HAP-1 (cell line): ENCODE measurements at places on chromosomes 5 and 9.
A peak's percentile ranks its signal among the peaks of the same experiment; 100 is the strongest.

GRCh38 chr5:3954199-3954598, 358.6 kb downstream of the IRX1 start:
- no peak for DNase-seq

GRCh38 chr9:5953743-5954707, 61.4 kb downstream of the RANBP6 start:
- no peak for DNase-seq

DNA sequence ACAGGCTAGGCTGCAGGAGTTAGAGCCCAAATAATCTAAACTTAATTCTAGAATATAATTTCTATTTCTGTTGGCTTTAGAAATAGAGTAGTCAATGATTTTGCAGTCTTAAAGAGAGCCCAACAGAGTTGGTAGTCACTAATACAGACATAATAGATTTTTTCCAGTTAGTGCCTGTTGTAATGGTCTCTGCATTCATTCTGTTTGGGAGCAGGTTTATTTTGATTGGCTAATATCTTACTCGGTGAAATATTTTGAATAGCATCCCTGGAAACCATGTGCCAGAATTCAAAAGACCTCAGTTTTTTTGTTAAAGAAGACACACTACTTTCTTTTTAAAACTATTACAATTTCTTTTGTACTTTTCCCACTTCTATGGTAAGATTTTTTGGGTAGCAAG, 107.2 kb downstream of the RASGRF2 start:
- DNase-seq: no peak

GRCh38 chr9:101443364-101443771, 7.8 kb upstream of the ALDOB start:
- DNase-seq: no peak

DNA sequence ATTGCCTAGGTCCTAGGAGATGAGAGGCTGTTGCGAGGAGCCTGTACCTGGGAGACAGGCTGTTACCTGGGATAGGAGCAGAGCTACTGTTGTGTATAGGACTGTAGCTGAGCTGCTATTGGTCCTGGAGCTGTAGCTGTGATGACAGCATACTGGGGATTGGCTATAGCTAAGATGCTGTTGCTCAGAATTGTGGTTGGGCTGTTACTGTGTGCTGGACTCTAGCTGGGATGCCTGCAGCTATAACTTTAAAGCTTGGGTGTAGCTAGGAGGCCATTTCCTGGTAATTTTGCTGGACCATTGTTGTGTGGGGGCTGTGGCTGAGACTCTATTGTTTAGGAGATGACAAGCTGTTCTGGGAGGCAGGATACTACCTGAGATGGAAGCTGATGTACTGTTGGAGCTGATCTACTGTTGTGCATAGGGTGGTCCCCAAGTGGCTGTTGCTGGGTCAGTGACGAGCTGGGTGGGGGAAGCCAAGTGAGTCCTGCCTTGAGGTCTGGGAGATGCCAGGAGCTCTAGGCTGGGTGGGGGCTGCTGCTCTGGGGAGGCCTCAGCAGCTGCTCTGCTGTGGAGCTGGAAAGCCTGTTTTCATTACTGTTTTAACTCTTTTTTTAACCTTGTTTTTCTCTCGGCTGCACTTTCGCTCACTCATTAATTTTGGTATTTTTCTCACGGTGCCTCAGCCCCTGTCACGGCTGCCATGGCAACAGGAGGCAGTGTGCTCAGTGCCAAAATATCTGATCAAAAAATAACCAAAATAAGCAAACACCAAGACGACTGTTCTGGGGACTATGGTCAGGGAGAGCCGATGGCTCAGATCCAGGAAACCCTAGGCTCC, 3.0 kb upstream of the PCDH1 start:
- no peak for DNase-seq

DNA sequence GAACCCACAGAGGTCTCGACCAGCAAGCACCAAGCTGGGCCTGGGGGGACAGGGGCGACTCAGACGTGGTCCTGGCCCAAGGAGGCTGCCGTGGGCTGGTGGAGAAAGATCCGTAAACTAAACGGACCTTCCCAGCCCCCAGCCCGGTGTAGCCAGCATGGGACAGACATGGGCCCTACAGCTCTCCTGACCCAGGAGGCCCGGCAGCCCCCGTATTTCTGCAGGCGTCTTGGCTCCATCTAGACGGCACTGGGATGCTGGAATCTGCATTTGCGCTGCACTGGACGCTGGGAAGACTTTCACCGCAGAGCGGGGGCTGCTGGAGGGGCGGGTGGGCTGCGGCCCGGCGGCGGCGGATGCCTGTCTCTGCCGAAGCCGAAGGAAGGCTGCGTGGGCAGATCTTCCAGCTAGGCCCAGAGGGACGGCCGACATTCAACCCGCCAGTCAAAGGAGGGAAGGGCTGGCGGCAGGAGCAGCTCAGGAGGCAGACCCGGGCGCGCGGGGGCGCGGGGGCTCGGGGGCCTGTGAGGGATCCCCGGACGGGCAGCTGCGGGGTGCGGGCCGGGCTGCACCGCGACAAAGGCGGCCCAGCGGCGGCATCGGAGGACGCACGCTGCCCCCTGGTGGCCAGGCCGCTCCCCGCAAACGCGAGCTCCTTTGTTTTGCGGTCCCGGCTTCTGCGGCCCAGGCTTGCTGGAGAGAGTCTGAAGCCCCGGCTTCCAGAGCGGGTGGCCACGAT, 266.2 kb downstream of the NSG2 start:
- peak; percentile 86 for DNase-seq

- no peak for DNase-seq
Measured at GRCh38 chr5:38426490-38426889, 130.0 kb downstream of the LIFR start.

GRCh38 chr5:39137819-39138451, 63.7 kb upstream of the RICTOR start:
- DNase-seq: no peak

GRCh38 chr5:116009806-116010205, 22.5 kb upstream of the ARL14EPL start:
- no peak for DNase-seq

- no peak for DNase-seq
Measured at GRCh38 chr5:6714226-6715041, 1.2 kb downstream of the TENT4A start.

- no peak for DNase-seq
Measured at GRCh38 chr5:121285801-121286521, 565.7 kb upstream of the FTMT start.

GRCh38 chr5:55338092-55338613, 30.4 kb downstream of the MTREX start:
- DNase-seq: no peak

- DNase-seq: no peak
Measured at GRCh38 chr5:6856653-6857052, 143.4 kb downstream of the TENT4A start.

DNA sequence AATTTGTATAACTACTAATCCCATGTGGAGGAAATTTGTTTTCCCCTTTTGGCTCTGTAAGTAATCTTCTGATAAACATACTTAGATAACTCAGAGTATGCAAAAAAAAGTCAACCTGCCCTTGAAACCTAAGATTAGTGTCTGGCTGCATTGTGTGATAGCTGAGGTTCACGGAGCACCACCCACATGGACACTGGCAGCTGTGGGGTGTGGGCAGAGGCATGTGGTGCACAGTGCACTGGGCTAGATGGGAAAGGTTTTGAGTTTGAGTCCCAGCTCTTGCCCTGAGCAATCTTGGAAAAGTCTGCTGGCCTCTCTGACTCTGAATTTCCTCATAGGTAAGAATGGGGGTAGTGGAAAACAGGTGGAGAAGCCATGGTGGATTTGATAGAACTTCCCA, 75.1 kb downstream of the PLCXD3 start:
- DNase-seq: no peak

DNA sequence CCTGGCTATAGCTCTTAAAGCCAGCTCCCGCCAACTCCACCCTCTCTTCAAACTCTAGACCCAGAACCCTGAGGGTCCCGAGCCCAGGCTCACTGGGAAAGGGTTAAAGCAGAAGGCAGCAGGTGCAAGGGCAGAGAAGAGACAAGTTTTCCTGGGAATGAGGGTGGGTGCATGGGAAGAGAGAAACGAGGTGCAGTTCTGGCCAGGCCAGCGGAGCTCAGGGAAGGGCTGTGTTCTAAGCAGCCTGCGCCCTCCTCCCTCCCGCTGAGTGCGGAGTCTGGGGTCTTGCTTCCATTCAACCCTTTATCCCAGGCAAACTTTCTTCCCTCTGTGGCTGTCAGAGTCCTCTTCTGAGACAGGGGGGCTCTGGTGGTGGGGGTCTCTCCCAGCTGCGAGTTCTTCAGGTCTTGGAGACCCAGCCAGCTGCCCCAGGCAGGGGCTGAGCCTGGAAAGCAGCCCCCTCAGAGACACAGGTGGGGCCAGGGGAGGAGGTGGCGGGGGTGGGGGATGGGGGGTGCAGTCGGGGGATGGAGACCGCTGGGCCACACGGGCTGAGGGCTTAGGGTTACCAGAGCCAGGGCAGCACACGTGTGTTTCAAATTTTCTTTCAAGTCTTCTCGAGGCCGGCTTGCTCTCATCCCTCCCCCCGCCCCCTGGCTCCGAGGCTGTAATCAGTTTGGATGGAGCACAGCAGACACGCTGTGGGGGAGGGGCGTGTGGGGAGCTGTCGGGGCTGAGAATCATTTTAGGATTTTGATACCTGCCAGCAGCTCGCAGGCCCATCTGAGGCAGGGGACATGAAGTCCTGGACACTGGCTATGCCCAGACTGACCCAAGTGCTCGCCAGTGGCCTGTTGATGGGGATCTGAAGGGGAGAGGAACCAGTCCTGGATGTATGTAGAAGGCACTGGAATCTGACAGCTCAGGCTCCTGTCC, 169.6 kb upstream of the SMIM23 start:
- no peak for DNase-seq

- no peak for DNase-seq
Measured at GRCh38 chr9:75797085-75797580, 93.3 kb upstream of the PCSK5 start.

DNA sequence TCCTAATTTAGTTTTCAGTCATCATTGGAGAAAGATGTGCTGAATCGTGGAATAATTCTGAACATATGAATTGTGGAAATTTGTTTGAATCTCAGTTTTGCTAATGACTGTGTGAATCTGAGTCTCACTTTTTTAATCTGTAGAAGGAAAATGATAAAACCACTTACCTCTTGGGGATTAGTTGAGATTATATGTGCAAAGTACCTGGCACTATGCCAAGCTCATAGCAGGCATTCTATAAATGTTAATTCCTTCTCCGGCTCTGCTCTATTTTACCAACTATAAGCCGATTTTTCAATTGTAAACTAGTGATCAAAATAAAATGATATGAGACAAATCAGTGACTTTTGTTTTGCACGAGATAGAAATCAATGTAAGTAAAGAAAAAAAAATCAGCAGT, 290.8 kb downstream of the TRPM3 start:
- DNase-seq: peak; percentile 68

GRCh38 chr5:69138766-69139165, 28.2 kb upstream of the CCNB1 start:
- no peak for DNase-seq

GRCh38 chr5:177117441-177118045, 16.0 kb upstream of the NSD1 start:
- DNase-seq: no peak

GRCh38 chr9:37405350-37405749, 17.1 kb upstream of the GRHPR start:
- DNase-seq: no peak

GRCh38 chr5:39055768-39056398, 18.3 kb downstream of the RICTOR start:
- DNase-seq: no peak

- DNase-seq: no peak
Measured at GRCh38 chr9:127833555-127833954, 20.9 kb downstream of the ENG start.

DNA sequence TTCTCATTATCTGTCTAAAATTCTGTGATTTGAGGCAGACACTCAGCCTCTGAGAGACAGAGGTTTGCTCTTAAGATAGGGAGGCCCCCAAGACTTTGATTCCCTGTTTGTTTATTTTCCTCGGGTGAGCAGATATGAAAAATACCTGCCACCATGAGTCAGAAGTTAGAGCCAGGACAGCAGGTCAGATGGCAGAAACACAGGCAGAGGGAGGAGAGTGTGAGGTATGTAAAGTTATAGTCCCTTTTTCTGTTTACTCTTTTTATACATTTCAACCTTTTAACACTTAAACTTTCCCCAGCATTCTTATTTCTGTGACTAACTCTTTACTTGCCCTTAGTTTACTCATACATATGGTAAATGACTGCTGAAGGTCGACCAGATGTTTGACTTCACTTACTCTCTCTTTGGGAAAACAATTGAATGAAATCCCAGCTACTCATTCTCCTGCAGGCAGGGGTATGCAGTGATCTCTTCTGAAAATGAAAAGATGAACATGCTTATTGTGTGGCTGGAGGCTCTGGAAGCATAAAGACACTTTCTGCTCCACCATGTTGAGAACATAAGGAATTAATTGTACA, 383.8 kb downstream of the NTRK2 start:
- DNase-seq: no peak

GRCh38 chr5:118211606-118212005, 776.7 kb downstream of the DTWD2 start:
- no peak for DNase-seq

GRCh38 chr5:122774519-122774860, 390 bp upstream of the SNX2 start:
- DNase-seq: no peak

DNA sequence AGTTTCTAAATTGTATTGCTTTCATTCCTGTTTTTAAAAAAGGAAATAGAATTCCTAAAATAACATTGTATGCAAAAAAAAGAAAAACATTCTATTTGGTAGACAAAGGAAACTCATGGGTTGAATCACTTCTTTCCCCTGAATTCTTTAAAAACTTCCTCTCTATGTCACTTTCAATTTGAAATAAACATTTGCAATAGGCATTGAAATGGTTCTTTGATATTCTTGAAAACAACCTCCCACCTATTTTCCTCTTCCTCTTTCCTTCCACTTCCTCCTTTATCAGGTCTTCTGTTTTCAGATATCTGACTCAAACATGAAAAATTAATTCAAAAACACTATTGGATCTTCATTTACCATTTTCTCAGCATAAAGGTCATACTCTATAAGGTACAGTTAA, 442.0 kb upstream of the MEF2C start:
- DNase-seq: no peak

DNA sequence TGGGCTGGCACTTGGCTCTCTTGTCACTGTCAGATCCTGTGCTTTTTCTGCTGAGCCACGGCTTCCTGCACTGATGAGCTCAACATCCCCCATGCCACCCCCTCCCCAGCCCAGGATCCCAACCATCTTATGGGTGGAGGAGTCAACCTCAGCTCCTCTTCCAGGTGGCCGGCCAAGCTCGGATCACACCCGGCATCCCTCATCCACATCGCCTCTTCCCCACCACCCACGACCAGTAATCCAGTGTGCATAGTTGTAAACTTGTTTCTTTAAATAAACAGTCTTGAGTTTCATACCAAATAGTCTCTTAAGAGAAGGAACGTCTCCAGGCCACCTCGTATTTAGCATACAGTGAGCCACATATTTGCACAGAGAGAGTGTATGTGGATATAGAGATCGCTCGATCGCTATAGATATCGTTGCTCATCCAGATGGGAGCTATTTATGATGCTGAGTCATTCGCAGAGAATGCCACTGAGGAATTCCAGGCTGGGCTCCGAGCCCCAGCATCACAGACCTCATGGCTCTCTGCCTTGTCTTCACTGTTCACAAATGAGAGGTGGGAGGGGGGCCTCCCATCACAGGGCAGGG, 61.8 kb upstream of the CPLX2 start:
- peak; percentile 8 for DNase-seq
